ENCODE measurements at places on chromosomes 4 and X. TPM values are rescaled to one million over a fixed set of nuclear protein-coding genes. Genes with fewer than 3 reads are reported as not detected.

SLC26A1 gene
- 0.72 TPM for total RNA-seq

AFAP1 gene
- total RNA-seq, result 107 TPM

BEND2 gene
- not detected for total RNA-seq

ZDHHC15 gene
- 0.15 TPM for total RNA-seq

GRCh38 chrX:118550792-118551191 lies 55.2 kb downstream of the DOCK11 start:
- H3K4me1 ChIP-seq, result peaks cover 18% of the 10 kb centered on the region
- no peak overlapping the region for H3K4me3 ChIP-seq
- peaks cover 2% of the 10 kb centered on the region for H3K36me3 ChIP-seq
- no peak overlapping the region for H3K27ac ChIP-seq
- H3K27me3 ChIP-seq, result no peaks in the 10 kb centered on the region

- no peak overlapping the region for H3K4me3 ChIP-seq
- no peak overlapping the region for H3K27ac ChIP-seq
- H3K4me1 ChIP-seq, result no peaks in the 10 kb centered on the region
- peak; percentile 59 for DNase-seq
These were observed 46.5 kb downstream of the ZFYVE28 start for GRCh38 chr4:2371765-2372487.

DNA sequence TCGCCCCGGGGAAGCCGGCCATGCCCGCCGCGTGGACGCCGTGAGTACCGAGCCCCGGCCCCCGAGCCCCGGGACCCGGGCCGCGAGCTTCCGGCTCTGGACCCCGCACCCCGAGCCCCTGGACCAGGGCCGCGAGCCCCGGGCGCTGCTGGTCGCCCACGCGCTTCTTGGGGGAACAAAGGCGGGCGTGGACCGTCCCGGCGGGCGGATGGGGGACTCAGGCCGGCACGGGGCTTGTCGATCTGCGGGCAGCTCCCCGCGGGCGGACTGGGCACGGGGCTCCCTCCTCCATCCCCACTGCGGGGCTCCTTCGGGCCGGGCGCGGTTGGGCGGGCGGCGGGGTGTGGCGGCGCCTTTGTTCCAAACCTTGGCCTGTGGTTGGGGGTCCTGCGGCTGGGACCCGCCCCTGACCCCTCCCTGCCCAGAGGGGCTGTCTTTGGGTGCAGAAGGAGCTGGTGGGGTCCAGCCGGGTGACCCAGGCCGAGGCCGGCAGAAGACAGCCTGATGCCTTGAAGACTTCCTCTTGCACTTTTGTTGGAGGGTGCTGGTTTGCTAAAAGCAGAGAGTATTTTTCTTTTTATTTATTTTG lies 25.2 kb upstream of the ADD1 start:
- no peaks in the 10 kb centered on the region for H3K27me3 ChIP-seq
- DNase-seq, result no peak

GRCh38 chr4:161762796-161763195 lies 401.0 kb downstream of the FSTL5 start:
- H3K27me3 ChIP-seq, result no peaks in the 10 kb centered on the region
- no peak overlapping the region for H3K4me3 ChIP-seq
- DNase-seq, result no peak
- H3K27ac ChIP-seq, result no peak overlapping the region

DNA sequence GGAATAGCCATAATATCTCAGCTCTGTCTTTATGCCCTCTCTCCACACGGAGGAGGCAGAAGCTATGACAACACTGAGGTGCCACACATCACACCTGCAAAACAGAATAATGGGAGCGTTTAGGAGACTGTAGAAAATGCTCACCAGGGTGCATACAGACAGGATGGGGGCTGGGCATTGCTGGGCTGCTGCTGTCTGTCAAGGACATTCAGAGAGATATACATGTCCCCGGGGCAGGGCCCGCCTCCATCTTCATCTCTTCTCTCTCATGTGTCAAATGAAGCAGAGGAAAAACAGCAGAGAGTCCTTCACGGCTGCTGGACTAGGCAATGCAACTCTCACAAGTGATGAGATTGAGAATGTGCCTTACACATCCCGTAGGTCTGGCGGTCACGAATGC lies 65.3 kb upstream of the DHRSX start:
- peaks cover 3% of the 10 kb centered on the region for H3K36me3 ChIP-seq
- DNase-seq, result no peak
- no peaks in the 10 kb centered on the region for H3K4me1 ChIP-seq
- H3K27ac ChIP-seq, result no peak overlapping the region
- H3K27me3 ChIP-seq, result no peaks in the 10 kb centered on the region
- no peak overlapping the region for H3K4me3 ChIP-seq

- H3K4me3 ChIP-seq, result no peak overlapping the region
- no peaks in the 10 kb centered on the region for H3K36me3 ChIP-seq
- H3K27me3 ChIP-seq, result no peaks in the 10 kb centered on the region
- peaks cover 9% of the 10 kb centered on the region for H3K4me1 ChIP-seq
These were observed 2.3 kb downstream of the PLAC8 start for GRCh38 chr4:83112231-83112630.

DNA sequence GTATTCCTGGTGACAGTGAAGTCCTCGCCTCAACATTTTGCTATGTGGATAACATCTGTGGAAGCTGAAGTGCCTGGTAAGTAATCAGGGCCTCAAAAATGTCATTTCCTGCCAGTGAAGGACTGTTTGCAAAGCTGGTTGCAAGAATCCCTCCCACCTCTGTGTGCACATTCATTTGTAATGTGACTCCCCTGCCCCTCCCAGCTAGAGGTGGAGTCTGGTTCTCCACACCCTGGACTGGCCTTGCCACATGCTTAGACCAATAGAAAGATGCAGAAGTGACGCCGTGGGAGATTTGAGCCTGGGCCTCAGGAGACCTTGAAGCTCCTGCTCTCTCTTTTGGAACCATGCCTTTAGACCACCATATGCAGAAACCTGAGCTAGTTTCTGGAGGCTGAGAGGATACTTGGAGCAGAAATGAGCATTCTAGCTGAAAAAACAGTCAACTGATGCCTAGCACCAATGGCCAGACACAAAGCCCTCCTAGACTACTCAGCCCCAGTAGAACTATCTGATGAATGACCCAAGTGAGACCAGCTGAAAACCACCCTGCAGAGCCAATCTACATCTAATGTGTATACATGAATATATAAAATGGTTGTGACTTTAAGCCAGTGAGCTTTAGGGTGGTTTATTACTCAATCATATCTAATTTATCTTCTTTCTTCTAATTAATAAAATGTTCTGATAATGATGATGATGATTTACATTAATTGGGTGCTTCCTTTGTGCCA lies 47.8 kb upstream of the CRMP1 start:
- peaks cover 20% of the 10 kb centered on the region for H3K4me1 ChIP-seq
- H3K27me3 ChIP-seq, result peaks cover 24% of the 10 kb centered on the region
- no peak overlapping the region for H3K27ac ChIP-seq
- DNase-seq, result no peak
- H3K4me3 ChIP-seq, result no peak overlapping the region

- H3K27ac ChIP-seq, result peak overlapping the region; percentile 96
- peak overlapping the region; percentile 73 for H3K4me3 ChIP-seq
- H3K27me3 ChIP-seq, result no peaks in the 10 kb centered on the region
- peaks cover 2% of the 10 kb centered on the region for H3K36me3 ChIP-seq
These were observed 961 bp upstream of the NOCT start for GRCh38 chr4:139014371-139015268.

DNA sequence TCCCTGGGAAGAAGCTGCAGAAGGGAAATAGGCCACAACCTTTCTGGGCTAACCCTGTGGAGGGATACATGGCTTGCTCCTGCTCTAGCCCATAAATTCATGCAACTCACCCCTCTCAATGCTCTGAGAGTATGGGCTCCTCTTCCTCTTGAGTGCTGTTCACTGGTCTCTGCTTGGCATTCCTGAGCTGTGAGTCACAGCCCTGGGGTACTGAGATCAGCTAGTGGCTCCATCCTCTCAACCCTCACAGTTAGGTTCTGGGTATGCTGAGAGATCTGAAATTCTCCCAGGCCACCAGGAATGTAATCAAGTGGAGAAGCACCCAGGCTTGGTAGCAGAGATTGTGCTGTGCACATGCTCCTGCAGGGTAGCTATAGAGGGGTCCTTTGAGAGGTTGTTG lies 60.6 kb upstream of the SPANXN2 start:
- no peaks in the 10 kb centered on the region for H3K36me3 ChIP-seq
- no peaks in the 10 kb centered on the region for H3K4me1 ChIP-seq

GRCh38 chr4:110653321-110654253 lies 30.7 kb upstream of the PITX2 start:
- no peak overlapping the region for H3K4me3 ChIP-seq
- peaks cover 39% of the 10 kb centered on the region for H3K27me3 ChIP-seq
- H3K36me3 ChIP-seq, result no peaks in the 10 kb centered on the region
- DNase-seq, result no peak

DNA sequence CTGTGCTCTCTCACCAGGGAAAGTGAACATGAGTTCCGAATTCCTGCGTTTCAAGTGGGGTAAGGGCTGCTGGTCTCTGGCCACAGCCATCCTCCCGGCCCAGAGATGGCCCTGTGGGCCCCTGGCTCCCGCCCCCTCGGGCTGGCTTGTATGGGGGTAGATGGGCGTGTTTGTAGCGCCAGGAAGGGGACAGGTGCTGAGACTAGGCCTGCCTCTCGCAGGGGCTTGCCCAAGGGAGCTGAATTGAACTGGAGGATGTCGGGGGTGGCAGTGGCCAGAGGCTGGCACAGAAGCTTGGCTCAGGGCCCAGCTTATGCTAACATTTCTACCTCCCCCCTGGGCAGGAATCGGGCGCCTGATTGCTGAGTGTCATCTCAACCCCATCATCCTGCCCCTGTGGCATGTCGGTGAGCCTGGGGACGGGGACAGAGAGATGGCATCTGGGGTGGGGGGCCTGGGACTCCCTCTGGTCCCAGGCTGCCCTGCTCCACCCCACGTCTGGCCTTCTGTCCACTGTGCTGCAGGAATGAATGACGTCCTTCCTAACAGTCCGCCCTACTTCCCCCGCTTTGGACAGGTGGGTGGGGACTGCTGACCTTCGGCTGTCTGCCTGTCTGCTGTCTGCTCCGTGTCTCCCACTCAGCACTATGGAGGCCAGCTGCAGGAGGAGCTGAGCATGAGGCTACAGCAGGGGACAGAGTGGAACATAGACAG lies 8.5 kb downstream of the TAFAZZIN start:
- no peaks in the 10 kb centered on the region for H3K36me3 ChIP-seq
- H3K27ac ChIP-seq, result no peak overlapping the region
- peaks cover 3% of the 10 kb centered on the region for H3K4me1 ChIP-seq
- DNase-seq, result no peak
- H3K4me3 ChIP-seq, result no peak overlapping the region
- H3K27me3 ChIP-seq, result no peaks in the 10 kb centered on the region

GRCh38 chrX:19462879-19463278 lies 52.4 kb downstream of the MAP3K15 start:
- DNase-seq, result no peak
- H3K4me1 ChIP-seq, result no peaks in the 10 kb centered on the region
- no peak overlapping the region for H3K27ac ChIP-seq
- no peaks in the 10 kb centered on the region for H3K36me3 ChIP-seq
- no peak overlapping the region for H3K4me3 ChIP-seq

DNA sequence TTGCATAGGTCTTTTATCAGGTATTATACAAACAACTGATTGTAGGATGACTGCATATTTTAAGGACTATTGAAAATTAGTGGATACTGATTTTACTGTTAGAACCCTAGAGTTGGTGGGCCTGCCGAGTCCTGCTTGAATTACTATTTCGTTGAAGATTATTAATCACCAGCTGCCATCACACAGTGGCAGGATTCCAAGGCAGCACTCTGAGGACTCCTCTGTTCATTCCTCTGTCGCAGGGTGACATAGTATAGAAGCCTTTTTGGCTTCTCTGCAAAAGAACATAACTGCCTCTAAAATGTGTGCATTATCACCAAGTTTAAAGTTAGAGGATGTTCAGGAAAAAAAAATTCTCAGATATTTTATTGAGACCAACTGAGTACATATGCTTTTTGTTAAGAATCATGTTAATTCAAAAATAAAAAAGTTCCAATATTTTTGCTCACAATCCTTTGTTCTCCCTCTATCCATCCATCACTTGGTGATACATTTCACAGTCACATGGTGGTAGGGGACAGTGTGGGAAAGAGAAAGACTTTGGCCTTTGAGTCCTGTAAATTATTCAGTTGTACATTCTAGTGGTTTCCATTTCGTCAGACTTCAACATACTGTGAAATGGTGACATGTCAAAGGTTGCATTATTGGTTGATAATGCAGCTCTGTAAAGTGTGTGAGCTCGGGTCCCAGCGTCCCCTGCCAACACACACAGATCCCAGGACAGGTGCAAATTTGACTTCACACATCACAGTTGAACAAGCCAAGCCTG lies 332.5 kb downstream of the GRID2 start:
- H3K27ac ChIP-seq, result no peak overlapping the region
- no peak for DNase-seq
- H3K27me3 ChIP-seq, result peaks cover 4% of the 10 kb centered on the region
- H3K4me1 ChIP-seq, result no peaks in the 10 kb centered on the region

DNA sequence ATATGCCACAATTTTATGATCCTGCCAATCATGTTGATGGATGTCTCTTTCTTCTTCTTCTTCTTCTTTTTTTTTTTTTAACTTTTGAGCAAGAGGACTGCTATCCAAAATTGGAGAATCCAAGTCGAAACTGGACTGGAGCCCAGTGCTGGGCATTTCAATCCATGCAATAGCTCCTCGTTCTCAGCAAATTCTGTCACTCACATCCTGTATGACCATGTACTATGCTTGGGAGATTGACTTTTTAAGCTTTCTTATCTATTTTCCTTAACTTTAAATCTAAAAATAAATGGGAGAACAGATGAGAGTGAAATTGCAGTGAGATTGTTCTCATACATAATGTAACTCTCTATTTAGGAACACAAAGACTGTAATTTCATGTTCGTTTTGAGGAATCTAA lies 123.0 kb upstream of the PUDP start:
- H3K4me1 ChIP-seq, result no peaks in the 10 kb centered on the region
- no peak overlapping the region for H3K4me3 ChIP-seq
- no peak overlapping the region for H3K27ac ChIP-seq
- H3K36me3 ChIP-seq, result no peaks in the 10 kb centered on the region
- DNase-seq, result no peak
- H3K27me3 ChIP-seq, result no peaks in the 10 kb centered on the region

GRCh38 chrX:136344320-136344719 lies 43.6 kb downstream of the ADGRG4 start:
- H3K4me1 ChIP-seq, result no peaks in the 10 kb centered on the region
- no peak overlapping the region for H3K4me3 ChIP-seq
- no peak for DNase-seq
- H3K27me3 ChIP-seq, result peaks cover 10% of the 10 kb centered on the region

DNA sequence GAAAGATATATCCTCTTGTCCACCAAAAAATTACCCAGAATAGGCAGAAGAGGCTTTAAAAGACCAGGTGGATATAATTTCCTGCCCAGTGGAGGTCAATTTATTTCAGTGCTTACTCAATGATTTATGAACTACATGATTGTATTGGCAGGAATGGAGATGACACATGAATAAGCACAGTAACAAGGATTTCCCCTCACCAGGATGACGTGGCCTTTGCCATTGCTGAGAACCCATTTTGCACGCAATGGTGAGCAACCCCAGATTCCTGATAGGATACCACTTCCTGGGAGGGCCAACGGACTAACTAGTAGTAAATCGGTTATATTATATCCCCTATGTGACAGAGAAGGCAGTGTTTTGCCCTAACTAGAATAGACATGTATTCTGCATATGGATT lies 11.6 kb upstream of the TTC29 start:
- peaks cover 9% of the 10 kb centered on the region for H3K4me1 ChIP-seq
- peaks cover 16% of the 10 kb centered on the region for H3K27me3 ChIP-seq
- no peak overlapping the region for H3K27ac ChIP-seq
- no peak for DNase-seq
- H3K36me3 ChIP-seq, result no peaks in the 10 kb centered on the region

Data from chondrocyte (in vitro differentiated cells).